ENCODE measurements at places on chromosomes 3 and 15. TPM values are rescaled to one million over a fixed set of nuclear protein-coding genes. Genes with fewer than 3 reads are reported as not detected.
A peak's percentile ranks its signal among the peaks of the same experiment; 100 is the strongest.

DNA sequence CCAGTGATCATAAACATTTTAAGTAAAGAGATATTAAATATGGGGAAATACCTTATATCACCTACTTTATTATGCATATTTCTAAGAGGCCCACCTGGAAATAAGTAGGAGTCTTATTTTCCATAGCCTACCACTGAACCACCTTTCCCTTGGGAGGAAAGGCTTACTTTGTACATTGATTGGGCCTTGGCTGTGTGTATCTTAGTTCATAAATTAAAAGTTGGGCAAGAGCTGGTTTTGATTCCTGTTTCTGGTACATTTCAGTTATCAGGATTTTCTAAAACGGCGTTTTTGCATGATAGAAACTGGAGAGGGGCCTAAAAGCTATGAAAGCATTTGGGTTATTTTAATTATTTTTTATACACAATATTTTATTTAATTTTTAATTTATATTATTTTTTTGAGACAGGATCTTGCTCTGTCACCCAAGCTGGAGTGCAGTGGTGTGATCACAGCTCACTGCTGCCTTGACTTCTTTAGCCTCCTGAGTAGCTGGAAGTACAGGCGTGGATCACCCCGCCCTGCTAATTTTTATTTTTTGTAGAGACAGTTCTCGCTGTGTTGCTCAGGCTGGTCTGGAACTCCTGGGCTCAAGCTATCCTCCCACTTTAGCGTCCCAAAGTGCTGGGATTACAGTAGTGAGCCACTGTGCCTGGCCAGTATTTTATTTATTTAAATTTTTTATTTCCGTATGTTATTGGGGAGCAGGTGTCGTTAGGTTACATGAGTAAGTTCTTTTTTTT is 2.6 kb downstream of the GMPS start:
- peaks cover 2% of the 10 kb centered on the region for H3K36me3 ChIP-seq
- DNase-seq, result no peak
- no peak overlapping the region for H3K27ac ChIP-seq
- H3K4me3 ChIP-seq, result no peak overlapping the region
- H3K4me1 ChIP-seq, result peaks cover 20% of the 10 kb centered on the region
- H3K27me3 ChIP-seq, result no peaks in the 10 kb centered on the region

GRCh38 chr3:72408983-72409779 is 439.1 kb downstream of the SHQ1 start:
- H3K36me3 ChIP-seq, result peaks cover 3% of the 10 kb centered on the region
- no peaks in the 10 kb centered on the region for H3K27me3 ChIP-seq
- no peak overlapping the region for H3K4me3 ChIP-seq
- peaks cover 88% of the 10 kb centered on the region for H3K4me1 ChIP-seq

The AVEN gene
- 15.7 TPM for total RNA-seq

- no peak for DNase-seq
- peaks cover 65% of the 10 kb centered on the region for H3K4me1 ChIP-seq
- H3K36me3 ChIP-seq, result no peaks in the 10 kb centered on the region
- H3K27me3 ChIP-seq, result no peaks in the 10 kb centered on the region
- H3K27ac ChIP-seq, result peak overlapping the region; percentile 73
Measured at GRCh38 chr3:129231331-129232119, 17.9 kb upstream of the COPG1 start.

- peaks cover 11% of the 10 kb centered on the region for H3K4me1 ChIP-seq
- peaks cover 7% of the 10 kb centered on the region for H3K27me3 ChIP-seq
- DNase-seq, result no peak
- no peaks in the 10 kb centered on the region for H3K36me3 ChIP-seq
- no peak overlapping the region for H3K4me3 ChIP-seq
Measured at GRCh38 chr3:156445117-156446090, 109.5 kb downstream of the SSR3 start.

DNA sequence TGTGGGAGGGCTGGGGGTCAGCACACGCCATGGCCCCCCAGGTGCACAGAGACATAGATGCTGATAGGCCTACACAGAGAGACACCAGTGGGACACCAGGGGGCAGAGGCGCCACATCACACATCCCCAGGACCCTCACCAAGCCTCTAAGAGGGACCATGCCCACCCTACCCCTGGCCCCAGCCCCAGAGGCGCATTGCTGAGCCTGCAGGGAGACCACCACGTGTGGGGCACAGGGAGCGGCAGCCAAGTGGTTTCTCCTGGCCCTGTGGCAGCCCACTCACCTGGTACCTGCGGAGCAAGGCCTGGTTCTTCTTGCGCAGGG is 1.2 kb downstream of the CCDC9B start:
- H3K36me3 ChIP-seq, result no peaks in the 10 kb centered on the region
- no peak for DNase-seq
- peaks cover 13% of the 10 kb centered on the region for H3K4me1 ChIP-seq

- no peak overlapping the region for H3K4me3 ChIP-seq
- peaks cover 13% of the 10 kb centered on the region for H3K4me1 ChIP-seq
- no peaks in the 10 kb centered on the region for H3K36me3 ChIP-seq
Measured at GRCh38 chr15:82040862-82041261, 5.0 kb downstream of the MEX3B start.

The SCAANT1 gene
- total RNA-seq, result not detected

DNA sequence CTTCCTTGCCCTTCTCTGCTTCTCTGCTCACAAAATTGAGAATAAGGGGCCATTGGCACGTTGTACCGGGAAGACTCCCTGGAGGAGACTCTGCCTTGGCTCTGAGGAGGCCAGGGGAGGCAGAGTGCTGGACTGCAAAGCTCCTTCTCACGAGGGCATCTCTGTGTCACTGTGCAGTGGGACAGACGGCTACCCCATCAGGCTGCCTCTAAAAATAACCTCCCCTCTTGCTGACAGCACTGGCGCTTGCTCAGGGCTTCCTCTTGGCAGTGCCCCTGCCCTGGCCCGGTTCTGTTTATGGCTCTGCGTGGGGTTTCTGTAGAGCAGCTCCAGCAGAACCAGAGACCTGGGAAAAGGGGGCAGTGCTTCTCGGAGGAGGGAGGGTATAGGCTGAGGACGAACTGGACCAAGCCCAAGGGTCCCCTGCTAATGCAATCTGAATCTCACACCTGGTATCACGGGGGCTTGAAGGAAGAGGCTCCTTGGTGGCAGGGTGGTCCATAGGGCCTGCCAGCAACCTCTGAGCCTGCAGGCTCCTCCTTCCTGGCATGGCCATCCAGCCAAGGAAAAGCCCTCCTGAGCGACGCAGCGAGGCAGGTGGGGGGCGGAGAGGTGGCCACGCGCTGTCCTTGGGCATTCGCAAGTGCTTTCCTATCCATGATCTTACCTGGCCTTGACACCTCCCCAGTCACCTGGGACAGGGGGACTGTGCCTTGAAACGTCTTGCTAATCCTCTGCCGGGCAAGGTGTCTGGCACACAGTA is 63.3 kb upstream of the TLE3 start:
- H3K27ac ChIP-seq, result no peak overlapping the region
- peaks cover 10% of the 10 kb centered on the region for H3K27me3 ChIP-seq
- no peaks in the 10 kb centered on the region for H3K36me3 ChIP-seq
- no peak for DNase-seq
- H3K4me1 ChIP-seq, result peaks cover 15% of the 10 kb centered on the region

The SPINK8 gene
- not detected for total RNA-seq

DNA sequence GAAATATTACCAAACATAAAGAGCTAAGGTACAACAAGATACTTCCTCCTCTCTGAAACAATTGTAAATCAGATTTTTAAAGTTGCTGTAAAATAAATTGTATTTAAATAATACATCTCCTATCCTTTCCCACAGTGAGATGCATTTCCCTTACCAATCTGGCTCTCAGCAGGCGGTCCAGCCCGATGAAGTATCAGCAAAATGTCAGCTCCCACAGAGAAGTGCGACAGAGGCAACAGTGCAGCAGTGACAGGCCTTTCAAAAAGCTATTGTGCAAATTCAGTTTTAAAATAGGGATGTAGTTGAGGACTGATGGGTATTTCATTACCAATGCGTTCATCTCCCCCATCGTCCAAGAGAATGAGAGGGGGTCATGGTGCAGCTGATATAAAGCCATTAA is 733.2 kb upstream of the GOLIM4 start:
- no peaks in the 10 kb centered on the region for H3K27me3 ChIP-seq
- DNase-seq, result no peak
- H3K27ac ChIP-seq, result no peak overlapping the region
- no peaks in the 10 kb centered on the region for H3K4me1 ChIP-seq
- H3K36me3 ChIP-seq, result no peaks in the 10 kb centered on the region

GRCh38 chr15:101187820-101188636 is 63.8 kb downstream of the CHSY1 start:
- DNase-seq, result no peak
- peaks cover 20% of the 10 kb centered on the region for H3K36me3 ChIP-seq
- H3K4me1 ChIP-seq, result peaks cover 27% of the 10 kb centered on the region
- no peaks in the 10 kb centered on the region for H3K27me3 ChIP-seq
- H3K27ac ChIP-seq, result no peak overlapping the region

DNA sequence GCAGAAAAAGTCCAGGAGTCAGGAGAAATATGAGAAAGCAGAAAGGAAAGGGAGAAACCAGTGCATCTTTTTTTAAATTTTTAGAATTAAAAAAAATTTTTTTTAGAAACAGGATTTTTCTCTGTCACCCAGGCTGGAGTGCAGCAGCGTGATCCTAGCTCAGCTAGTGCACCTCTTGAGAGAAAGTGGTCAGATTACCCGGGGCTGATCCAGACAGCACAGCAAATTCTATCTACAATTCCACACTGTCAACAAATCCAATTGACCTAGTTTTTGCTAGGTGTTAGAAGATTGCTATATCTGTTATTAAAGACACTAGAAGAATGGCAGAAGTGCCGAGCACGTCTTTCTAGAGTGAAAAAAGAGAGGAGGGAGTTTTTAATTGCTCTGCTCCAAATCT is 117.3 kb downstream of the RFTN1 start:
- no peaks in the 10 kb centered on the region for H3K27me3 ChIP-seq
- peaks cover 24% of the 10 kb centered on the region for H3K4me1 ChIP-seq
- H3K4me3 ChIP-seq, result no peak overlapping the region
- DNase-seq, result no peak
- no peak overlapping the region for H3K27ac ChIP-seq

DNA sequence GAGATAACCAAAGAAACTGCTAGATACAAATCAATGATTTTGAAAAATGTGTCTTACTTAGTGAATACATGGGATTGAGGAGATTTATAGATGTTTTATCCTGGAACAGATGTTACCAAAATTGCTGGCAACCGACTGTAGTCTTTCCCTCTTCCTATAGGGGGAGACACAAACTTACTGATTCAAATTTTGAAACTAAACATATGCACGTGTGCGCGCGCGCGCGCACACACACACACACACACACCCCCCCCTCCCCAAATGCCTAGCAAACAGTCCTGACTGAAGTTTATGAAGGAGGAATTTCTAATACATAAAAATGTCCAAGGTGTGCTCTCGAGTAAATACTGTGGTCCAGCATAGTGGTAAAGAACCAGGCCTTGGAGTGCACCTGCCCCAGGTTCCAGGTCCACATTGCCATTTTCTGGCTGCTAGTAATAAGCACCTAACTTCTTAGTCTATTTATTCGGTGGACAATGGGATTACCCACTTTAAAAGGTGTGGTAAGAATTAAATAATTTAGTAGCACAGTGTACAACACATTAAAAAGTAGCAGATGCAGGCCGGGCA is 18.5 kb upstream of the C3orf62 start:
- H3K4me3 ChIP-seq, result no peak overlapping the region
- no peak overlapping the region for H3K27ac ChIP-seq
- H3K27me3 ChIP-seq, result no peaks in the 10 kb centered on the region
- H3K36me3 ChIP-seq, result peaks cover 76% of the 10 kb centered on the region
- no peak for DNase-seq

The GNAT1 gene
- total RNA-seq, result not detected

DNA sequence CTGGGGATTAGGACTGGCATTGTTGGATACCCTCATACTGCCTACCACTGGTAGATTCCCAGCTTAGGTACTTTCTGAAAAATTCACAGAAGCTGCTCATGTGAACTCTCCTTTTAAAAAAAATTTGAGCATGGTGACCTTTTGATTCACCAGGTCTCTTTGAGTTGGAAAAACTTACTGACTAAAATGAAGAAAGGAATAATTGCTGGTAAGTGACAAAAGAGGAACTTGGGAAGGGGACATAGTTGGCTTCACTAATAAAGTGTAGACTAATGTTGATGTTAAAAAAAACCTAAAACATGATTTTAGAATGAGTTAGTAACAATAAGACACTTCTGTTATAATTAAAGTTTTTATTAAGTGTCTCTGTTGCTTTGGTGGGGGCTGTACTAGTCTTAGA is 8.6 kb downstream of the VPS8 start:
- no peak overlapping the region for H3K4me3 ChIP-seq
- H3K27ac ChIP-seq, result no peak overlapping the region
- H3K36me3 ChIP-seq, result peaks cover 25% of the 10 kb centered on the region

DNA sequence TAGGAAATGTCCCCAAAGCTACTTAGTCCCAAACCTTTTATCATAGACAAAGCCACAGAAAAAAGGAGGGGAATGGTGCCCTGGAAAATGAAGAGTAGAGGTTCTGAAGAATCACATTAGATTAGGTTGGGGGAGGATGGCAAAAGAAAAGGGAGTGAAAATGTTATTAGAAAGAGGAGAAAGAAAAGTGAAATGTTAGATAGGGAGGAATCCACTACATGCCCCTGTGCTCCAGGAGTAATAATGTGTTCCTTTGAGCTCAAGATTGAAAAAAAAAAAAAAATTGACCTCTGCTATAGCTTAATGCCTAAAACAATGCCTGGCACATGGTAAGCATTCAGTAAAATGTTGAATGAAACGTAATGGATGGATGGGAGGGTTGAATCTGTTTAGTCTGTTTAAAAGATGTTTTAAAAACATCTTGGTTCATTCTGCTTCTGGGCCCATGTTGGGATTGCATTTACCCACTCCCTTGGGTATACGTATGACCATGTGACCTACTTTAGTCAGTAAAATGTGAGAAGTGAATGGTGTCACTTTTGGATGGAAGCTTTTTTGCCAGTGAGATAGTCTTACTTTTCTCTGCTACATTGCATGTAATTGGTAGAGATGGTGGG is 19.0 kb downstream of the MAPK6 start:
- peaks cover 21% of the 10 kb centered on the region for H3K36me3 ChIP-seq
- no peak overlapping the region for H3K27ac ChIP-seq
- no peaks in the 10 kb centered on the region for H3K27me3 ChIP-seq
- H3K4me3 ChIP-seq, result no peak overlapping the region
- no peak for DNase-seq
- H3K4me1 ChIP-seq, result peaks cover 22% of the 10 kb centered on the region
